ENCODE measurements at places on chromosomes 12 and 14.
A peak's percentile ranks its signal among the peaks of the same experiment; 100 is the strongest.

DNA sequence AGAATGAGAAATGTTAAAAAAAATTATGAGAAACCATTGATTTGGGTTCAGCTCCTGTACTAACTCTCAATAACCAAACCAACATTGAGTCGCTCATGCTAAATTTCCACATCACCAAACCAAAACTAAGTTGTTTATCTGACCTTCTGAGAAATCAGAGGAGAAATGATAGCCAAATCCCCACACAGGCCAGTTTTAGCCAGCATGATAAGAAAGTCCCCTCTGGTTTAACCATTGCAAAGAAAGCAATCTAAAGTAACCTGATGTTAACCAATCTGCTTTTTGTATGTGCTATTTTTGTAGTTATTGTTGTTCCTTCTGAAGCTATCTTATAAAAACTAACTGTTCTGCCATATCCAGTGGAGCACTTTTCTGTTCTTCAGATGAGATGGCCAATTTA, 599.7 kb downstream of the SLC16A7 start:
- no peak for DNase-seq

- no peak for DNase-seq
These were observed 219.7 kb upstream of the TMPO start for GRCh38 chr12:98295681-98296080.

GRCh38 chr12:132469423-132469822, 20.5 kb upstream of the FBRSL1 start:
- no peak for DNase-seq

- DNase-seq = no peak
These were observed 307.7 kb downstream of the CCDC91 start for GRCh38 chr12:28497889-28498411.

GRCh38 chr12:60832290-60832689, 1236.5 kb downstream of the SLC16A7 start:
- DNase-seq = no peak

DNA sequence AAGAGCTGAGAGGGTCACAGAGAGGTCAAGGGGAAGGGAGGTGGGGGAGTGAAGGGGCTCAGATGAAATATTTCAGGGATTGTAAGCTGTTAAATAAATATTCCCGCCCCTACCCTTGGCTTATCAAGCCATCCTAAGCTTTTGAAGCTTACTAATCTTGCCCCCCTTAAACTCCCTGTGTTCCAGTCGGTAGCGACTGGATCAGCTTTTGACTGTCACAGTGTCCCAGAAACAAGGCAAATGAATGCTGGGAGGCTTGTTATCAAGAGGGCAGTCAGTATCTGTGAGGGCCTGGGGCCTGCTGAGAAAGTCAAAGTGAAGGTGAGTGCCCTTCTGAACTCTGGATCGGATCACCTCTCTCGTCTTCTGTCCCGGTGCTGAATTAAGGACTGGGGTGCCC, 128.1 kb downstream of the DACT1 start:
- DNase-seq = no peak

DNA sequence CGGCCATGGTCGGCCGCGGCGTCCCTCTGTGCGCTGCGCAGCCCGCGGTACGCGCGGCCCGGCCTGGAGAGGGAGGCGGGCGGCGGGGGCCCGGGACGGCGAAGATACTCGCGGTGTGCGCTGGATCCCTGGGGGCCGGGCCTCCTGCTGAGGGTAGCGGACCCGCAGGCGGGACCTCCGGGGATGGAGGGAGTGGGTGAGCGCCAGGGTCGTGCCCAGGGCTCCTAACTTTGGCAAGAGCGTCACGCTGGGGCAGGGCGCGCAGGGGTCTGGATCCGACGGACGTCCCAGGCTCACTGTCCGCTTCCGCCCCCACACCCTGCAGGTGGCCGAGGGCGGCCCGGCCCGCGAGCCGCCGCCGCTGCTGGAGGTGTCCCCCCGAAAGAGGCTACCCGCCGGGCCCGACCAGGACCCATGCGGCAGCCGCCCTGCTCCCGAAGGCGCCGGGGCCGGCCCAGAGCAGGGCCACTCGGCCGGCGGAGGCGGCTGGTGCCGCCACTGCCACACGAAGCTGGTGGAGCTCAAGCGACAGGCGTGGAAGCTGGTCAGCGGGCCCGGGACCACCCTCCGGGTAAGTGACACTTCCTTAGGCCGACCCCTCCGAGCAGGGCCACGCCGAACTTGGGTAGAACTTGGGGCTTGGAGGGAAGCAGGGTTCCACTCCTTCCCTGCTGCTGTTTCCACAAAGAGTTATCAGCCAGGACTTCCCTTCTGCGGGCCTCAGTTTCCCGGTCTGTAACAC, 502 bp downstream of the KIF26A start:
- no peak for DNase-seq

DNA sequence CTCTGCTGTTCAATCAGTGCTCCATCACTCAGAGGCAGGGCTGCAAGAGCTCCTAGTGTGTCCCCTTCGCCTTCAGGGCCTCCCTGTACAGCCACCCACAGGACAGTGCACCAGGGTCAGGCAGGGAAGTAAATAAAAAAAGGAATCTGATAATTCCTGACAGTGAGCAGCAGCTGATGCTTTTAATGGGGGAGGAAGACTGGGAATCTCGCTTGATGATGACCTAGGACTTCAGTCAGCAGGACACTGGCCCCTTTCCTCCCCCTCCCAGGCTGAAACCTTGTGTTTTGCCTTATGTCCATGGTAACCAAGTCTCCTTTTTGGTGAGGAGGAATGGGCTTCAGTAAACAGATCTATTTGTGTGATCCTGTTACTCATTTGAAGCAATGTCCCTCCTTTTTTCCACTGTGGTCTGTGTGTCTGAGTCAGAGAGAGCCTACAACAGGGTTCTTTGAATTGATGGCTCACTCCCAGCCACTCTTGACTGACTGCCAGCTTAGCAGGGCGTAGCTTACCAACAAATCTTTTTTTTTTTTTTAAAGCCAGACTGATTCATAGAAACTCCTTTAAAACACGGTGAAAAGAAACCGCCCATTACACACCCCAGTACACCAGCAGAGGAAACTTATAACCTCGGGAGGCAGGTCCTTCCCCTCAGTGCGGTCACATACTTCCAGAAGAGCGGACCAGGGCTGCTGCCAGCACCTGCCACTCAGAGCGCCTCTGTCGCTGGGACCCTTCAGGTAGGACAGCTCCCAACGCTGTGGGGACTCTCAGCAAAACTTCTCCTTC, at the start of gene EMP1:
Gene EMP1 (plus strand): TSS at position 597 of the 792 bp plus-strand sequence. CDS start 14,785 bp downstream, outside the sequence.
- peak; percentile 73 for DNase-seq

GRCh38 chr14:30296931-30297405, 262.0 kb upstream of the G2E3 start:
- no peak for DNase-seq

DNA sequence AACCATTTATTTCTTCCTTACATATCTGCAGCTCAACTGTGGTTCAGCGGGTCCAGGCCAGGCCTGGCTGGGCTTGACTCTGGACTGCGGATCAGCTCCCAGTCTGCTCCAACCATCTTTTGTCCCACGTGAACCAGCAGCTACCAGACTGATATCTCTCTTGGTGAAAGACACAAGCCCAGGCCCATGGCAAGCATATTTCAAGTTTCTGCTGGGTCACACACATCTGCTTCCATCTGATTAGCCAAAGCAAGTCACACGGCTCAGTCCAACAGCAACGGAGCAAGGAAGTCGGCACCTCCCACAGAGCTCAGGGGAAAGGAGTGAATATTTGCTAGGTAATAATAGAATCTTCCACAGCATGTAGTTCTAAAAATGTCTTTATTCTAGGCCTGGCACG, 24.7 kb upstream of the MARK3 start:
- DNase-seq = no peak

GRCh38 chr14:91311284-91311662, 66.8 kb upstream of the GPR68 start:
- DNase-seq = peak; percentile 81

- no peak for DNase-seq
These were observed 3.3 kb upstream of the PDZRN4 start for GRCh38 chr12:41184864-41185263.

DNA sequence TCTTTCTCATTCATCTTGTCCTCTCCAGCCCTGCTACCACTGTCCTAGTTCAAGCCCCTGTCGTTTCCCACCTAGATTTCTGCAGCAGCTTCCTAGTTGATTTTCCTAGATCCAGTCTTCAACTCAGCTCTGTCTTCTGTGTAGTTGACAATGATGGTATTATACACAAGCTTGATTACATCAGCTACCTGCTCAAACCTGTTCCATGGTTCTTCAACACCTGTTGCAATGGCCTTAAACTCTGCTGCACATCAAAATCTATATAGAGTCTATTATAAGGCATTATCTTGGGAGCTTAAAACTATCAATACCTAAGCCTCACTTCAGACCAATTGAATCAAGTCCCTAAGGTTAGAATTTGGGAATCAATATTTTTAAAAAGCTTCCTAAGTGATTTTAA, 71.7 kb upstream of the PELI2 start:
- DNase-seq = no peak

Measured in CD4-positive, alpha-beta T cell treated with Interleukin-10 for 1 hour (primary cell).